LHCN-M2 (cell line): ENCODE measurements at places on chromosomes 13 and 19. TPM values are rescaled to one million over a fixed set of nuclear protein-coding genes. Genes with fewer than 3 reads are reported as not detected.
A peak's percentile ranks its signal among the peaks of the same experiment; 100 is the strongest.

Gene UBE2S
- 254 and 267 TPM in 2 replicates for total RNA-seq

Gene N4BP2L1
- 0.19 and 2.1 TPM in 2 replicates for total RNA-seq

GRCh38 chr19:48656840-48657474 lies 11.0 kb upstream of the CA11 start:
- peak; percentile 100 for DNase-seq

Gene ETV2
- 0.46 and 1.5 TPM in 2 replicates for total RNA-seq

Gene RUBCNL
- 0.06 and 0.13 TPM in 2 replicates for total RNA-seq

Gene TECR
- 59.6 and 79.7 TPM in 2 replicates for total RNA-seq

Gene ADM5
- 1.2 TPM in 2 replicates for total RNA-seq

DNA sequence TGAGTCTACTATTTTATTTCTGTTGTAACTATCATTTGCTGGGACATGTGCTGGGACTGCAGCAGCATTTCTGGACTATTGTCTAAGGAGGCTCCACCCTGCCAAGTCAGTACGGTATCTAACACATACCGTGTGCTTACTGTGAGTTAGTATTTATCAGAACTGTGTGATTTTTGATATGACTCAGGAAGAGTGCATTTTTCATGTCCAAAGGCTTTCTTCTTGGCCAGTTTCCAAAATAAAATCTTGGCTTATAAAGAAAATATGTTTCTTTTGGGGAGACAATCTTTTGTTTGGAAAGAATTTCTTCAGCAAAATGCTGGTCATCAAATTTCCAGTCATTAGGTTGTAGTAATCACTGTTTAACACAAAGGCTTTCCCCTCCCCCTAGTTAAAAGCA lies 11.6 kb downstream of the PARP4 start:
- DNase-seq = peak; percentile 65

GRCh38 chr19:15683411-15683810 lies 10.5 kb downstream of the CYP4F12 start:
- DNase-seq = no peak

GRCh38 chr19:9054765-9055164 lies 32.1 kb upstream of the OR1M1 start:
- DNase-seq = no peak

Gene GPC5
- total RNA-seq = 0.11 TPM in 1 of 2 replicates, not detected in the other

GRCh38 chr13:39422845-39423565 lies 180.0 kb downstream of the LHFPL6 start:
- DNase-seq = peak; percentile 12

GRCh38 chr19:18589380-18590272 lies 1.0 kb downstream of the REX1BD start:
- peak; percentile 51 for DNase-seq

Gene C19orf85
- total RNA-seq = not detected in 2 replicates

Gene IFI30
- total RNA-seq = 3.3 and 13.0 TPM in 2 replicates

DNA sequence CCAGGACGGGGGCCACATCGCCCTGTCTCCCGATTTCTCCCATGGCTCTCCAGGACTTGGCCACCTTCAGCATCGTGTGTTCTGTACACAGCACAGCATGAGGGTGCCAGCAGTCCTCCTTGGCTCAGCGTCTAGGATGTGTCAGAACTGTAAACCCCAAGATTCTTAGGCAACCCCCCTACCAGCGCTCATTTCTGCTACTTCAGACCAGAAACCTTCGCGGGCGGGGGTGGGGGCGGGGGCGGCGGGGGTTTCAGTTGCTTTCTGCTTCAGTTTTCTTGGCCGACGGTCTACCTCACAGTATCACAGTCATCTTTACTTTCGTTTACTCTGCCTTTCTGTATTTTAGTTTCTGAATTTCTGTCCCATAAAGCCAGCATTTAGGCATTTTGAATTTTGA lies 82.4 kb downstream of the GGACT start:
- no peak for DNase-seq
